ENCODE measurements at places on chromosomes 1 and 21.

DNA sequence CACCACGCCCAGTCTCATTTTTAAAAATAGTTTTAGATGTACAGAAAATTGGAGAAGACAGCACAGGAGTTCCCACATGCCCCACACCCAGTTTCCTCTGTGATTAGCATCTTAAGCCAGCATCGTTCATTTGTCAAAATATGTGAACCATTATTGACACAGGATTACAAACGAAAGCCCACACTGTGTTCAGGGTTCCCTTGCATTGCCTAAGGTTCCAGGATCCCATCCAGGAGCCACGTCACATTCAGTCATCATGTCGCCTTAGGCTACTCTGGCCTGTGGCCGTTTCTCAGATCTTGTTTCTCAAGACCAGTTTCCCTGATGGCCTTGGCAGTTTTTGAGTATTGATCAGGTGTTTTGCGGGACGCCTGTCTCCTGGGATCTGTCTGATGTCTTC is 34.7 kb upstream of the TNFRSF1B start:
- no peak for DNase-seq

- no peak for DNase-seq
These were observed 6.2 kb upstream of the ERO1B start for GRCh38 chr1:236287757-236288619.

DNA sequence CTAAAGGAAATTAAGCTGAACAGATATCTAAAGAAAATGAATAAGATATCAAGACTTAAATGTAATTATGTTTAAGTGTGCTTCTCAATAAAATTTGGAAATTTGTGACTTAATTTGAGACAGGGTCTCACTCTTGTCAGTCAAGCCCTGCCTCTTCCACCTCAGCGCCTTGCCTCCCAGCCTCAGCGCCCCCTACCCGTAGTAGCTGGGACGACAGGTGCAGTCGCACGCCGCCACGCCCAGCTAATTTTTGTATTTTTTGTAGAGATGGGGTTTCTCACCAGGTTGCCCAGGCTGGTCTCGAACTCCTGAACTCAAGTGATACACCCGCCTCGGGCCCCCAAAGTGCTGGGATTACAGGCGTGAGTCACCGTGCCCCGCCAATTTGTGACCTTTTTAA is 117.0 kb downstream of the CLEC20A start:
- no peak for DNase-seq

DNA sequence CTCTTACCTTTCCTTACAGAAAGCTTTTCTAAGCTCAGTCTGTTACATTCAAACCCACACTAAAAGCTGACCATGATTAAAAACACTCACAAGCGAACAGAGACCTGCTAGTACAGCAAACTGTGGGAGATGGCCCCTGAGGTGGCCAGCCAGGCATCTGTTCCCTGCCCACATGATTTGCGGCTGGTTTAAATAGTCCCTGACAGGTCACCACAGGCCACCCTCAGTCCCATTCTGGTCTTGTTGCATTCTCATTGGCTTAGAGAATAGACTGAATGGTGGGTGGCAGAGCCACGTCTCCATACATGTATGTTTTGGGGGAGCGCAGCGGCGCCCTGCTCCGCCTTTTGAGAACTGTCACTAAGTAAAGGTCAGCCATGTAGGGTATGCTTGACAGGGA is 2.3 kb upstream of the ACTA1 start:
- no peak for DNase-seq

GRCh38 chr1:41161846-41162245 is 80.3 kb downstream of the SCMH1 start:
- no peak for DNase-seq

GRCh38 chr1:151816548-151817352 is 11.5 kb upstream of the LINGO4 start:
- DNase-seq = peak; percentile 71

DNA sequence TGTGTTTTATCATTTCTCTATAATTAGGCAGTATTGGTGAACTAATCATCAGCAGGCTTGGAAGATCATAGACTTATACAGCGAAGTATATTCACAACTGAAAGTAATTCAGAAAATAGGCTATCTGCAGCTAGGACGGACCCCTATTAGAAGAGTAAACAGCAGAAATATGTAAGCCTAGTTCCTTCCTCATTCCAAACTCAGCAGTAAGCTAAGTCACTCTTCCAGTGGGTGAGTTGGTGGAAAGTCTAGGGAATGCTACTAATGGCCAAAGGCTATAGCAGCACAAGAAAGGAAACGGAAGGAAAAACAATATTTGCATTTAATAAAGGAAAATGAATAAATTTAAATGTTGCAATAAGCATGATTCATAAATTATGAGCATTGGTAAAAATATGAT is 918.1 kb upstream of the TMPRSS15 start:
- DNase-seq = peak; percentile 5

DNA sequence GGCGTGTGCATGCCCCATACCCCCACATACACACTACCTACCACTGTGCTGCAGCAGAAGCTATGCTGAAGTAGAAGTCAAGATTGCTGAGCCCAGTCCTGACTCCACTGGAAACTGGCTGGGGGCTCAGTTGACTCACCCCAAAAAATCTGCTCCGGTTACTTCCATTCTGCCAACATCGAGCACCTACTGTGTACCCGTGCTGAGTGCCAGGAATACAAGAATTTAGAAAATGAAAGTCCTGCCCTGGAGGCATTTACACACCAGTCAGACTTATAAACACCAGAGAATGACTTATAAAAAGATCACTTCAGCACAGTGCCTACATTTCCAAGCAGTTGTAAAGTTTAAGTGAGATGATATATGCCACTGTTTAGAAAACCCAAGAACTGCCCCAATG is 99.1 kb downstream of the NMNAT2 start:
- DNase-seq = no peak

DNA sequence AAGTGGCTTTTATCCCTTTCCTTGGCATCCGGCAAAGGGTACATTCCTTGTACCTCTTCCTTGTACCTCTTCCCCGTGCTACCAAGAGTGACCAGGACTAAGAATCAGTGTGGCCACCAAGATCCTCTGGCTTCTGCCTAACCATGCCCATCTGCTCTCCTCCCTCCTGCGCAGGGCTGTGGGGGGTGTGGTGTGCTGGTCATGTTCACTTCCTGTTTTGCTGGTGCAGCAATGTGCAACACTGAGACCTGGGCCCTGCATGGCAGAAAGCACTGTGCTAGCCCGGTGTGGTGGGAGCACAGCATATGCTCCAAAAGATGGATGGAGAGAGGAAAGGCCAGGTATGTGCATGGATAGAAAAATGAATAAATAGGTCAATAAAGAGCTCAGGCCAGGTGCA is 33.3 kb upstream of the TENT5C start:
- no peak for DNase-seq

- peak; percentile 83 for DNase-seq
These were observed 6.0 kb upstream of the CITED4 start for GRCh38 chr1:40868051-40868723.

DNA sequence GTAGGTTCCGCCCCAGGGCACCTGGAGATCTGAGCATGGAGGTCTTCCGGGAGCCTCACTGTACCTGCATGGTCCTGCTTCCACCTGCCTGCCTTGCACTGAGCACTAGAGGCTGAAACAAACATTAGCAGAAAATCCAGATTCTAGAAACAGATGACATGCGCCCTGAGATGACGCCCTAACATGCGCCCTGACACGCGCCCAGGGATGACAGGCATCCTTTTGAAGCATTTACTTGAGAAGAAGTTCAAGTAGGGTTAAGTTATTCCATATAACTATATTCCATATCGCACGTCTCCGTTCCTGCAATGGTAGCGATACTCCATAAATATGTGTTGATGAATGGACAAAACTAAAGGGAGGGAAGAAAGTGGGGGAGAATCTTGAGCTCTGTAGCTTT is 13.7 kb downstream of the ACTA1 start:
- no peak for DNase-seq

DNA sequence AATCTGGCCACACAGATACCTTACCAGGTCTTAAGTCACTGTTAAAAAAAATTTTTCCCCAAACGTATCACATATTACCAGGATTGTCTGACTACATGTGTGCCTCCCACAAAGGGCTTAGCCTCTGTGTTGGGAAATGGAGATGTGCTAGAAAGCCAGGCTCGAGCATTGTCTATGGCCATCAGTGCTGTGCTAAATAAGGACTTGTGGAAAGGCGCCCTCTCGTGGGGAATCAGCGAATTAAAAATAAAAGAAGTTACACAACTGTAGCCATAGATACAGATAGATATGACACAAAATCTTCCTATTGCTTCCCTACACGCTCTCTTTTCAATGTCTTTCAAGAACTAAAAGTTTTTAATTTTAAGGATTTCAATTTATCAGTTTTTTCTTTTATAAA is 47.5 kb upstream of the CRNN start:
- peak; percentile 57 for DNase-seq

- no peak for DNase-seq
These were observed 91.2 kb upstream of the PGBD5 start for GRCh38 chr1:230517326-230517725.

DNA sequence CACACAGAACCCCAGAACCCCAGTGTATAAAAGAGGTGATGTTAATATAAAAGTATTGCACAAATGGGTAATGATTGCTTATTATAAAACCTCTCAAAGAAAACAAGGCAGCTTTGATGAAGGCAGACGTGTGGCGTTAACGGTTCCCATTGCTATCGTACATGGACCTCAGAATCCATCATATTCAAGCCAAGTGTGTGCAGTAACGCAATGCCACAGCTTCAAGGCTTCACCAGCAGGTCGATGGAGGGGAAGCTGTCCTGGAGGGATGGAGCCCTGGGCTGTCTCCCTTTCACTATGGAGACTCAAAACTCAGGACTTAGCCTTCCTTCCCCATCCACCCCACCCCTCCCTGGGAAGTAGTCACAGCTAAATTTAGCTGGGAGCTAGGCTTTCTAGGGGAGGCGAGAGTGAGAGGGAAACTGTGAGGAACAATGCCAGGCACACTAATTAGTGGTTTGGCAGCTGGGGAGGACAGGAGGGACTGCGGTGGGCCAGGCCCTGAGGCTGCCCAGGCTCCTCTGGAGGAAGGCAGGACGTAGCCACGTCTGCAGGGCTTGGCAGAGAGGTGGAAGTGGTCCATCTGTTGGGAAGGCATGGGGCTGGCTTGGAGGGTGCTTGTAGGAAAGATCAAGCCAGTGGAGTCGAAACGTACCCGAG is 121.2 kb downstream of the HMGB4 start:
- DNase-seq = no peak

DNA sequence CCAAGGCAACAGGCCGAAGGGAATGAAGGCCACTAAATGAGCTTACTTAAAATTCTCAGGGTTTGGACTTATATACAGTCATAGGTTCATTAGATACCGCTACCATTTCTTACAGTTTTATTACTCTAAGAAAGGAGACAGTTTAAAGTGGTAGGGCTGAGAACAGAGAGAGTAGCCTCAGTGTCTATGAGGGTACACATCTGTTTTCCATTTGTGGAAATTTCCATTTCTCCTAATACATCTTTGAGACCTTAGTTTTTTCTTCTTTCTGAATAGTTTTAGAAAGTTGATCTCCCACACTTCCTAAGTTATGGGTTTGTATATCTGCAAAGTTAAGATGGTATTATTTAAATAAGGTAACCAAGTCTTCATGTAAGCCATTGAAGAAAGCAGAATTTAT is 1279.1 kb downstream of the NCAM2 start:
- no peak for DNase-seq

DNA sequence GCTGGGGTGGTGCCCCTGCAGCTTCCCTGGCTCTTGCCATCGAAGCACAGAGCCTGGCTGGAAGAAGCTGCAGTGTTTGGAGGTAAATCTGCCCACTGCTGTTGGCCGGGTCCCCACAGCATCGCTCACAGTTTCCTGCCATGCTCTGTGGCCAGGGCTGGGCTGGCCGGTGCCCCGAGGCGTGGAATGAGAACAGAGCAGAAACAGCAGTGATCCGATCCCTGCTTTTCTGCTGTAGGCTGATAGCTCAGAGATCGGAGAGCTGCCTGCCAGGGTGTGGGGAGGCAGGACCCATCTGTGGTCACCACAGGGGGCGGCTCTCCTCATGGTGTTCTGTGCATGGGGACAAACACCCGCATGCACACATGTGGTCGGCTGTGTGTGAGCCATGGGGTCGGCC is 11.5 kb downstream of the SLC45A1 start:
- no peak for DNase-seq

DNA sequence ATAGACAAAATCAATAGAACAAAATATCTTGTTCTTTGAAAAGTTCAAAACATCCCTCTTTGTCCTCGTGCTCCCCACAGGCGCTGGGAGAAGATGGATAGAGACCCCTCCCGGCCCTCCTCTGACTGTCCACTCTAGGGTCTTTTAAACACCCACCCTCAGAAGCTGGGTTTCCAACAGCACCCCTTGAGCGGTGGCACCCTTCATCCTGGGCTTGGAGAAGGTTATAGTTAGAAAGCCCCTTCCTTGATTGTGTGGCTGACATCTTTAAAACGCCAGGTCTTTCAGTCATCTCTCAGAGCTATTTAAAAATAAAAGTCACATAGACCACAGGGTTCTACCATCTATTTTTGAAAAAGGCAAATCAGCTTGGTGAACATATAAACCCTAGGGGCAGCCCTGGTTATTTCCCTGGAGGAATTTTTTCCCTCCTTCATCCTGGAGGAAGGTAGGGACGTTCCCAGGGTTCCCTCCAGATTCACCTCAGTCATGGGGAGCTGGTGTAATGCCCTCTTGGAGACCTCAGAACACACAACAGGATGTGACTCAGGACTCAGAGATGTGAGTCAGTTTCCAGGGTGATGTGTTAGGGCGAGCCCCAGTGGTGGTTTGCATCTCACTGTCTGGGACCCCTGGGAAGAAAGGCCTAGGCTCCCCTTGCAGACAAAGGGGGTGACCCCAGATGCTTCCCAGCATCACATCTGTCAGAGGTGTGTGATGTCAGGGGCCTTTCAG is 138.5 kb downstream of the CLIC6 start:
- DNase-seq = no peak

- no peak for DNase-seq
These were observed 24.7 kb upstream of the CCT8 start for GRCh38 chr21:29098156-29098555.

GRCh38 chr1:202348005-202348508 is 442 bp upstream of the PPP1R12B start:
- no peak for DNase-seq

GRCh38 chr1:245091171-245091621 is 63.6 kb upstream of the KIF26B start:
- no peak for DNase-seq

DNA sequence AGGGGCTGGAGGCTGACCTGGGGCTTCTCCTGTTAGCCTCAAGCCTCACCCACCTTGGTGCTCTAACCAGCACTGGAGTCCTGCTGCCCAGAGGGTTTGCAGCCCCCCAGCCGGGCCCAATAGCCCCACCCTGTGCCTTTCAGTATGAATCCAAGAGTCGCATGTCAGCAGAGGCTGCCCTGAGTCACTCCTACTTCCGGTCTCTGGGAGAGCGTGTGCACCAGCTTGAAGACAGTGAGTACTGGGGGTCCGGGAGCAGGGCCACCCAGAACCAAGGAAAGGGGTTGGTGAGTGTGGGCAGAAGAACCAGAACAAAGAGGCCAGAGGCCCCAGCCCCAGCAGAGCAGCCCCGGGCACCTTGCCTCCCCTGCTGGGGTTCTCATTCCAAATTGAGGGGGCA is 25.6 kb downstream of the CDK18 start:
- no peak for DNase-seq

GRCh38 chr21:27515676-27516075 is 548.8 kb upstream of the ADAMTS5 start:
- DNase-seq = no peak

All from small intestine (tissue), 16 donors.